ENCODE measurements at places on chromosomes 2 and 18. TPM values are rescaled to one million over a fixed set of nuclear protein-coding genes. Genes with fewer than 3 reads are reported as not detected.

TSGA10 gene
- polyA plus RNA-seq = 4.8 TPM

- no peak for DNase-seq
Observed at GRCh38 chr2:84427235-84428138, 31.6 kb downstream of the SUCLG1 start.

TANC1 gene
- polyA plus RNA-seq = 8.1 TPM

RGPD4 gene
- polyA plus RNA-seq = 0.01 TPM

- DNase-seq = peak; percentile 50
Observed at GRCh38 chr18:48488388-48488850, 50.4 kb upstream of the CTIF start.

- no peak for DNase-seq
Observed at GRCh38 chr18:48753691-48754090, 197.1 kb downstream of the SMAD7 start.

- no peak for DNase-seq
Observed at GRCh38 chr2:232275670-232276069, 102.9 kb upstream of the ALPP start.

ABCG5 gene
- polyA plus RNA-seq = not detected

COL4A3 gene
- polyA plus RNA-seq = 1.5 TPM

LYG2 gene
- not detected for polyA plus RNA-seq

- DNase-seq = no peak
Observed at GRCh38 chr2:18518116-18519111, 42.0 kb downstream of the RDH14 start.

MC5R gene
- polyA plus RNA-seq = not detected

DNA sequence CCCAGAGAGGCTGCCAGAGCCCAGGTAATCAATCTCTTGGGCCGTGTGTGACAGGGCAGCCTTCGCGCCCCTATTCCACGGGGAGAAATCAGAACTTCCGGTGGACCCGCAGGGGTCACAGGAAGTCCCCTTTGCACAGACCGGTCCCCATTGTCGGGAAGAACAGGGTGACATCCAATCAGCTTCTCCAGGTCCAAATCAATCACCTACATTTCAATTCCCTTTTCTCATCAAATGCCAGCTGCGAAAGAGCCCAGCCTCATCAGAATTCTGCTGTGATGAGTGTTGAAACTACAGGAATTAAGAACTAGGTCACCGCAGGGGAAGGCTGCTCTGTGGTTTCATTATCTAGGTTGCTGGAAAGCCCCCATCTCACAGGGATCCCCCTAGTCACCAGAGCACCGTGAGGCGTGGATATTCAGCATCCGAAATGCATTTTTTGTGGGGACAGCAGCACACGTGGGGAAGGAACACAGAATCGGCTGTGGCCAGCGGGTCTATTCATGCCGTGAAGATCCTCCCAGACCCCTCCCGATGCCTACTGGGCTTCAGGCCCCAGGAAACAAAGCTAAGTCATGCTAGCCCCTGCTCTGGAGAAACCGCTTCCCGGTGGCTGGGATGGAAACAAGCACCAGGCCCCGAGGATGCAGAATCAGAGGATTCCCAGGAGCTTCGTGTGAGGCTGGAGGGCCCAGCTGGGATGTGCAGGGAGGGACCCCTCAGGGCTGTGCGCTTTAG is 193.7 kb upstream of the ID2 start:
- DNase-seq = no peak

GRCh38 chr2:2577407-2577831 is 246.3 kb upstream of the MYT1L start:
- no peak for DNase-seq

CTAGE1 gene
- polyA plus RNA-seq = not detected

GRCh38 chr2:6958616-6959235 is 41.5 kb downstream of the RNF144A start:
- no peak for DNase-seq

TRMT61B gene
- 21.8 TPM for polyA plus RNA-seq

- DNase-seq = no peak
Observed at GRCh38 chr2:72914589-72915319, 2.6 kb upstream of the EMX1 start.

DNA sequence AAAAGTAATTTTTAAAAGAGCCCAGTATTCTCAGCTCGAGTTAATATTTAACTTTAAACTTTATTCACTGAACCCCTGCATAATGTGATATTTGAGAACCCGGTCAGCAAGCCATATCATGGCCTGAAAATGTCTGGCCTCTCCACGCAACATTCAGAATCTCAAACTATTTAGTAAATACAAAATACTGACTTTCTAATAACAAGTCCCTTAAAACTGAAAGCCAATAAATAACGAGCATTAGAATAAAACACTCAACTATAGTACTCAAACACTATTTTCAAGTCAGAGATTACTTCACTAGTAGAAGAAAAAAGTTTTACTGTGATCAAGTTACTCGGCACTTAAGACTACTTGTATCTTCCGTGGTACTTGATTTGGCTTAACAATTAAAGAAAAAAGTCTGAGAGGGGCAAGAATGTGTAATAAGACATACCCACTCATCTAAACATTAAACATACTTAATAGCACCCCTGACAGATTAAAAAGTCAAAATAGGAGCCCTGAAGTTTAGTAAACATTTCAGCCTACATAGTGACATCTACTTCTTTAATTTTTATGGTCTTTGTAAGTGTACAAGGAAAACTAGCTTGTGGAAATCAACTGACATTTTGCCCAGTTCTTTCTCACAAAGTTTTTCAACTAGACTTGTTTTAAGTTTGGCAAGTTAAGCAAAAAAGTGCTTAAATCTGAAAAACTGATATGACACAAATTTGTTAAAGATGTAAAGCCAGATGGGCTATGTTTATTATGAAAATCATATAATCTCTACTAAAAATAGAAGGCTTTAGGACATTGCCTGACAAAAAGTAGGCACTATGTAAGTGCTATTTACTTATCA is 38.2 kb downstream of the RTN4 start:
- DNase-seq = no peak

APCDD1 gene
- not detected for polyA plus RNA-seq

CYP27A1 gene
- polyA plus RNA-seq = 0.10 TPM

- no peak for DNase-seq
Observed at GRCh38 chr18:4119127-4119648, 335.9 kb downstream of the DLGAP1 start.

Data from A549 (cell line).